ENCODE measurements at places on chromosomes 13 and 19.

DNA sequence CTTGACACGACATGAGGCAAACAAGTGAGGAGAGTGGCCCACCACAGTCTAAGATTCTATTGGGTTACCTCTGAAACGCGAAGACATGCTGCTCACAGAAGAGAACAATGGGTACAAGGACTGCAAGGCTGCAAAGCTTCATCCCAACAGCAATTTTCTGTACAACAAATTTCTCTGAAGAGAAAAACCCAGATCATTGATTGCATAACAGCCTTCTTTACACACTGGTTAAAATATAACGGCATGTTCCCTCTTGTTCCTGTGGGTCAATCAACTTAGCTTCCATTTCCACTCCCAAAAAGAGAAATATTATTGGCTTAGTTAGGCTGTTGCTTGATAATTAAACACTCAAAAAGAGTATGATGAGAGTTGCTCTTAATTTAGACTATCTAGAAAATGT, at the start of gene CPB2:
Gene CPB2 (minus strand): TSS at position 166 of the 400 bp plus-strand sequence. CDS start 24 bp downstream, at position 142.
- no peak for DNase-seq

DNA sequence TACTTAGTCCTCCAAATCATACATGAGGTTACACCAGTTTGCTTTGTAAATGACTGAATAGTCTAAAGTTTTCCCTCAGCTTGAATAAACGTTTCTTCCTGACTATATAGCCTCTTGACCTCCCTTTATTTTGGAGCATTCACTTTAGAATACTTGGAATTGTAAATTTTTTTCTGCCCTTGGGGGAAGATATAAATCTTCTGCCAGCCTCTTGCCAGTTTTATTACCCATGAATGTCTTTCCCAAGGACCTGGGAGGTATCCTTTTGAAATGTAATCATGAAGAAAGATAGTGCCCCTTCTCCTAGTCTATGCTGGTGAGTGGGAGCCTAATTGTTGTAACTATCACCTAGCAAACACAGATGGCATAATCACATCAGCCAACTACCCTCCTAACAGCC, 2033.9 kb upstream of the PCDH20 start:
- no peak for DNase-seq

DNA sequence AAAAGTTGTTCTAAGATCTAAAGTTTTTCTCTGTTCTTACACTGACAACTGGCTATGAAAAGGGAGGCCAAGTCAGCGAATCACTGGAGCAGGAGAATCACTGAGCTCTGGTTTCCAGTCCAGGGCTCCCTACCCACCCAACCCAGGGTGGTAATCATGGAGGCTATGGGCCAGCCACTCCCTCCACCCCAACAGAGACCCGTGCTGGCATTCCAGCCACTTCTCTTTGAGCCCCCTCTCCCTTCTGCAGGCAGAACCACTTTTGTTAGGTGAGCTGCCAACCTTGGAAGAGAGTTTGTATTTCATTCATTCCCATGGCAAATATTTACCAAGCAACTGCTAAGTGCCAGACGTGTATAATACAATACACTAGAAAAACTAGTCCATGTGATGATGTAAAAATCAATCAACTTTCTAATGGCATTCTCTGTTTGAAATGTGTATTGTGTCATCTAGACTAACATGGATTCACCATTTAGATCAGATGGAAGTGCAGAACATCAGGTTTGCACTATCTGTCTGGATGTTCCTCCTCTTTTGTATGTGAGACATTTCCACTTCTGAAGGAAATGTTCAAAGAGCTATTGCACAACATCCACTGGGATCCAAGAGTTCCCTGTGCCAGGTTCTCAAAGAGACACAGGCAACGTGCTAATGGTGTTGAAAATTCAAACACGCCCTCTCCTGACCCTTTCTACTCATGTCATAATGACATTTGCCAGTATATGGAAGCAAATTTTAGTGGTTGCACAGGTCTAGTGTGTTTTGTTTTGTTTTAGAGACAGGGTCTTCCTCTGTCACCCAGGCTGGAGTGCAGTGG, 5.3 kb downstream of the MLNR start:
- DNase-seq, result no peak

DNA sequence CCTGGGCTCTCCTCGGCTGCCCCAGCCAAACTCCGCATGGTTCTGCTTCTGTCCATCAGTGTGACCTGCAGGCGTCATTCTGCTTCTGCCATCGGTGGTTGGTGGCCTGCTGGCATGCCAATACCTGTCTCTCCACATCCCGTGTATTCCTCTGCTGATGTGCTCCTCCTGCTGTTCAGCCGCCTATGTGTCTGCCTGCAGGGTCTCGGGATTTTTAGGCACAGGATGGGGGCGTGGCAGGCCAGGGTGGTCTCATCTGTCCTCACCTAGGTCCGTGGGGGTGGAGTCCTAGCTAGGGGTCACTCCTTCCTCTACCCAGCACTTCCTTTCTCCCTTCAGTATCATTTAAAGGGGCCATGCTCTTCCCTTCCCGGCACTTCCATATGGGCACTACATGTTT, 33.0 kb upstream of the SGCG start:
- no peak for DNase-seq

- no peak for DNase-seq
Measured at GRCh38 chr19:38320969-38321339, 1.3 kb downstream of the KCNK6 start.

DNA sequence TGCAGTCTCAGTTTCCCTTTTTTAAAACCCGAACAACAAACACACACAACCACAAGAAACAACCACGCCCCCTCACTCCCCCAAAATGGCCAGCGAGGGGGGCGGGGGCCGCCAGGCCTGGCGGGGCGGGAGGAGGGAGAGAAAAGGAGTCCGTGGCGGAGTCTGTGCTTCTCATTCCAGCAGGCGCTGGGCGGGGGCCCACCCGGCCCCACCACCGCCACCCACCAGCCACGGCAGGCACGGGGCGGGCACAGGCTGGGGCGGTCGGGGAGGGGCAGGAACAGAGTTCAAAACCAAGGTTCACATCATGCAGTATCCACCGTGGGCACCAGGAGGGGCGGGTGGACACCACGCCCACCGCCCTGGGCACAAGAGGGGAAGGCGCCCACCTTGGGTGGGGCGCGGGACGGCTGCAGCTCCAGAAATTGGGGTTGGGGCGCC, 12.9 kb downstream of the DPF1 start:
- DNase-seq, result no peak

DNA sequence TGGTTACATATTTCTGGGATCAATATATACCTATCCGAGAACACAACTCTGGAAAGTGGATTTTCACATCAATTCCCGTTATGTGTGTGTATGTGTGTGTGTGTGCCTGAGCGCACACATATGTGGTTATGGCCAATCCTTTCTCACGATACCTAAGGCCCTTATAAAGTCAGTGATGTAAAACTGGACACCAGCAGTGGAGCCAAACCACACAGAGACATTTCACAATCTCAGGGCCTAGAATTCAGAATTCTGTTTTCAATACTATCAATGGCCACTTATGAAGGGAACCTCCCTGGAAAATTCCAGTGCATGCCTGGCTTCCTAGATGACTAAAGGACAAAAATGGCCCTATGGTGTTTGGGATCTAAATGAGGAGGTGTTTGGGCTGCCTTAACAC, 187.3 kb upstream of the UBL3 start:
- no peak for DNase-seq

All from activated CD4-positive, alpha-beta T cell treated with anti-CD3 and anti-CD28 coated beads, Interleukin-2, amount 50 U/mL, for 4 hours (primary cell).